Osteocyte (in vitro differentiated cells): ENCODE measurements at places on chromosomes 1 and 21. TPM values are rescaled to one million over a fixed set of nuclear protein-coding genes. Genes with fewer than 3 reads are reported as not detected.

GRCh38 chr1:167714098-167714438 is 7.7 kb upstream of the MPZL1 start:
- H3K27ac ChIP-seq, result peak overlapping the region; percentile 79
- peaks cover 2% of the 10 kb centered on the region for H3K27me3 ChIP-seq
- peaks cover 13% of the 10 kb centered on the region for H3K4me1 ChIP-seq
- no peaks in the 10 kb centered on the region for H3K36me3 ChIP-seq
- peak overlapping the region; percentile 82 for H3K4me3 ChIP-seq
- peak; percentile 93 for DNase-seq

LHX8 gene
- total RNA-seq, result not detected in 2 replicates

LY9 gene
- total RNA-seq, result not detected in 2 replicates

GRCh38 chr1:182484531-182485257 is 34.7 kb downstream of the RGSL1 start:
- no peak overlapping the region for H3K4me3 ChIP-seq
- no peaks in the 10 kb centered on the region for H3K36me3 ChIP-seq
- peaks cover 8% of the 10 kb centered on the region for H3K27me3 ChIP-seq
- DNase-seq, result no peak
